Stimulated activated CD8-positive, alpha-beta memory T cell treated with anti-CD3 and anti-CD28 coated beads, Interleukin-4, amount 100 ng/mL, for 4 hours (primary cell): ENCODE measurements at places on chromosomes 11 and 22.

DNA sequence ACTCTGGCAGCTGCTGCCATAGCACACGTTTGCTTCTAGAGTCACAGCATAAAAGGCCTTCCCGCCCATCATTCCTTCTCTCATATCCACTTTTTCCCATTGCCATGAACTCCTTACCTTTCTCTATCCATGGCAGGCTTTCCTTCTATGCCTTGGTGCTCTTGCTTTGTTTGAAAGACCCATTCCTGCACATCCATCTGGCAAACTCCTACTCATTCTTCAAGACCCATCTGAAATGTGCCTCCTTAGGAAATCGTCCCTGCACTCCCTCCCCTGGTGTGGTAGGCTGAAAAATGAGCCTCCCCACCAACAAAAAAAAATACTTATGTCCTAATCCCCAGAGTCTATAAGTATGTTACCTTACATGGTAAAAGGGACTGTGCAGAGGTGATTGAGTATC lies 100.3 kb downstream of the TENM4 start:
- no peak for DNase-seq

DNA sequence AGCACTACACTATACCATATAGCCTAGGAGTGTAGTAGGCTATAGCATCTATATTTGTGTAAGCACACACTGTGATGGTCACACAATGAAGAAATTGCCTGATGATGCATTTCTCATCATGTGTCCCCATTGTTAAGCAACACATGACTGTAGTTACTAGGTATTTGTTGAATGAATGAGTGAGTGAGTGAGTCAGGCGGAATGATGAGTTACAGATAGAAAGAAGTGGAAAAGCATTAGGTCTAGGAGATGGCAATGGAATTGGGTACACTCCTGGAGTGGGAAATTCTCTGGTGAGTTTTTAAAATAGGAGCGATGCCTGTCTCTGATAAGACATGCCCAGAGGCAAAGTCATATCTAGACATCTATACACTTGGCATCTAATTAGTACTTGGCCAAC lies 160.5 kb upstream of the TBCEL start:
- DNase-seq, result no peak

DNA sequence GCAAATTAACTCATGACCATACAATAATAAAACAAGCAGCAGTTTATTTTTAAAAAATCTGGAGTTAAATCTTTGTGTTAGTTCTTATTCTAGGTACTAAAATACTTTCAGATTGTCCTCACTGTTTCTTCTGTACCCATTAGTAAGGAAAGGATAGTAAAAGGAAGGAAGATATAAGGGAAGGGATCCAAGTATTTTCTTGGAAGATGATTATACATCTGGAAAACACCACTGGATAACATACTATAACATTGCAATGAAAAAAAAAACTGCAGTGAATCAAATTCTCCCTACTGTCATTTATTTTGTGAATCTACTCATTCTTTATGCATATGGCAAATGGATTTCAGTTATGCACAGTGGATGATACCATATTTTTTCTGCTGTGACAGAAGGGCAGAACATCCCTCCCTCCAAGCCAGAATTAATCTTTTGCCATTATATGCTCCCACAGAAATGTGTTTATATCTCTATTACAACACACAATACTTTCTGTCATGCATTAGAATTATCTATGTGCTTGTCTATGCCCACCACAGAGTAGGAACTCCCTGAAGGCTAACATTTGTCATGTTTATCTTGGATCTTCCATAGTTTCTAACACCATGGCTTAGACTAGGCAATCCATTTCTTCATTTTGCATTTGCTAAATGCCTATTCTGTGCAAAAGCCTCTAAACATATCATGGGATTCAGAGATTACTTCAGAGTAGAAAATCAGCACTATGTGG lies 282.3 kb upstream of the CTSC start:
- no peak for DNase-seq

- DNase-seq, result no peak
Observed at GRCh38 chr11:17547932-17548331, 873 bp downstream of the OTOG start.

DNA sequence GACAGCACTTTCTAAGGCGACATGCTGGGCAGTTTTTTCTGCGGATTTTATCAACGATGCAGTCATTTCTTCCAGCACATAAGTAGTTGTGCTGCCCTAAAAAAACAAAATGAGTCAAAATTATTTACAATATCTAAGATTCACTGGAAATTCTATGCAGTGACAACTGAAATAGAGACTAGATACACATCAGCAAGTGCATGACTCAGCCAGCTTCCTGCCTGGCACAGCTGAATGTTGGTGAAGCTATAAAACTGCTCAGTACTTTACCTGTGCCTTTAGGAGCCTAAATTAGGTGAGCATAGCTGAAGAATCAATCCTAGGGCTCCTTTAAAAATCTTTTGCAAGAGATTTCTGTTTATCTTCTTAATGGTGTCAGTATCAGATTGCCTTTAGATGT lies 37.8 kb downstream of the PGR start:
- no peak for DNase-seq

- no peak for DNase-seq
Observed at GRCh38 chr11:44915621-44916020, 35.1 kb downstream of the TP53I11 start.

DNA sequence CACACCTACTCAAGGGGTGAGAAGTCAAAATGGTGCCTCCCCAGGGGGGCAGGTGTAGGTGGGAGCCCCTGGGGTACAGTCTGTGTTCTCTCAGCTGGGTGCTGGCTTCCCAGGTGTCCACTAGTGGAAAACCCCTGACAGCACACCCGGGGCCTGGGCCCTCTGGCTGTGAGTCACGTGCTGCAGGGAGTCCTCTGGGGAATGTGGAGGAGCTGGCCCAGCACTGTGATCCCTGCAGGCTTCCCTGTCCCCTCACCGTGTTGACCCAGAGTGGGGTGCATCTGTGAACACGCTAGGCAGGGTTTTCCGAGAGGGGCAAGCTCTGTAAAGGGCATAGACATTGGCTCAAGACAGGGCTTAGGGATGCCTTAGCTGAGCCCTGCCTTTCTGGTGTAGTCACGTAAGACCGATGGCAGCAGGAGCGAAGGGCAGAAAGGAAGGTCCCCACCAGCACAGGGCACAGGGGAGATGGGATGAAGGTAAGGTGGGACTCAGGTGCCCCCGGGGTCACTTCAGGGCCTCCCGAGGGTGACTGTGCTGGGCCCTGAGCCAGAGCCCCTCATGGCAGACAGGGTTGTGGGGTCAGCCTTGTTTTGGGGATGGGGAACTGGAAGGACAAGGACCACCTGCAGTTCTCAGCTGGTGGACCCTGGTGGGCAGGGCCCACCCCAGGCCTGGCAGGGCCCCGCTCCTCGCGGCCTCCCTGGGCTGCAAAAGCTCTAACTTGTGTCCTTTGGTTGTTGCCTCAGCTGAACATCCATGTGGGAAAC lies 14.1 kb downstream of the DERL3 start:
- no peak for DNase-seq

- DNase-seq, result no peak
Observed at GRCh38 chr11:73956876-73957653, 6.2 kb downstream of the DNAJB13 start.

DNA sequence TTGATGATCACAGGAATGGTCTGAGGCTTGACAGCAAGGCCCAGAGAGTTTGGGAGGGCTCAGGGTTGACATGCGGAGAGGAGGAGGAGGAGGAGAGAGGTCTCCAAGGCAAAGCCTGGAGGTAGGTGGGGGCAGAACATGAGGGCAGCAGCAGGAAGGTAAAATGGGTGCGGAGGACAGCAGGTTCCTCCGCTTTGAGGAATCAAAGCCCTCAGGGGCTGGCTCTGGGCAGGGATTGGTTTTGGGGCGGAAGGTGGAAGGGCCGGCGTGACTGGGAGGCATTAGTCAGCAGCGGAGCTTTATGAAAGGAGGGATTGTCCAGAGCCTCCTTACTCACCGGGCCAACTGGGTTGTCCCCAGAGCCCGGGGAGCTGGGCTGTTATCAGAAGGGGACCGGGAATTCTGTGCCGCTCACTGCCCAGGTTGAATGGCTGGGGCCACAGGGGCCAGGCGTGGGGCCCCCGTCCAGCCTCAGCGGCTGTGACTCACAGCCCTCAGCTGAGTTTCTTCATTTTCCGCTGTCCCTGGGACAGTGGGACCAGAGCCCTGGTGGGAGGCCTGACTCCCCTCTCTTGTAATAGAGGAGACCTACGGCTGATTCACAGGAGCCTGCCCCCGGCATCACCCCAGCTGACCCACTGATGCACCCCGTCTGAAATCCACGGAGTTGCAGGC lies 36.2 kb downstream of the LIF start:
- DNase-seq, result no peak

DNA sequence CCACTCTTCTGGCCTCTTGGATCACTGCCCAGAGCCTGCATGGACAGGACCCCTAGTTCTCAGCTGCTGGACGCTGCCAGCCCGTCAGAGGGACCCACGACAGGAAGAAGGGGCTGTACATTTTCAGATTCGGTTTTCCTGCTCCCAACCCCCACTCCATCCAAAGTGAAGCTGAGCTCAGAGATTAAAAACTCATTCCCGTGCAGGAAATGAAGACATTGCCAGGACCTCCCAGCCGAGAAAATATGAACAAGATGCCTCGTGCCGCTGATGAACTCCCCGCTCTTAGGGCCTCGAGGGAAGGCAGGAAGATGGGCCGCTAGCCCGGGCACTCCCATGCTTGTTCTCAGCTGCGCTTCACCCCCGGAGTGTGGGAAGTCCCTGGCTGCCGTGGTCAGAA lies 36.1 kb downstream of the RPUSD4 start:
- no peak for DNase-seq

- DNase-seq, result no peak
Observed at GRCh38 chr11:72482211-72482812, 48.0 kb upstream of the CLPB start.

- DNase-seq, result no peak
Observed at GRCh38 chr11:133127741-133128140, 404.6 kb downstream of the OPCML start.

DNA sequence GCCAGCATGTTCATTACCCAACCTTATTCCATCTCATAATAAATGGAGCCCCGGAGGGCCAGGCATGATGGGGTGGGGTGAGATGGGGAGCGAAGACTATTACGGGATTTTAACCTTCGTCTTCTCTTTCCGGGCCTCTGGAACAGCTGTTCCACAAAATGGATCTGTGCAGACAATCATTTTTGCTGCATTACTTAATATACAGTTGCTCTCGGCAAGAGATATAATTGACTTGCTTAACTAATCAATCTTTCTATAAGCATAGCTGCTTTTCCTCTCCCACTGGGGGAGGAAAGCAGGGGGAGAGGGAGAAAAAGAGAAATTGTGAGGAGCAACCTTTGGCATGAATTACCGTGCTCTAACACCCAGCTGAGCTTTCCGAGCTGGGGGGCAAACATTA lies 440.4 kb downstream of the BUD13 start:
- DNase-seq, result no peak

- DNase-seq, result no peak
Observed at GRCh38 chr11:20770414-20770946, 101.1 kb downstream of the NELL1 start.

GRCh38 chr11:8584082-8584481 lies 9.9 kb downstream of the STK33 start:
- DNase-seq, result no peak

DNA sequence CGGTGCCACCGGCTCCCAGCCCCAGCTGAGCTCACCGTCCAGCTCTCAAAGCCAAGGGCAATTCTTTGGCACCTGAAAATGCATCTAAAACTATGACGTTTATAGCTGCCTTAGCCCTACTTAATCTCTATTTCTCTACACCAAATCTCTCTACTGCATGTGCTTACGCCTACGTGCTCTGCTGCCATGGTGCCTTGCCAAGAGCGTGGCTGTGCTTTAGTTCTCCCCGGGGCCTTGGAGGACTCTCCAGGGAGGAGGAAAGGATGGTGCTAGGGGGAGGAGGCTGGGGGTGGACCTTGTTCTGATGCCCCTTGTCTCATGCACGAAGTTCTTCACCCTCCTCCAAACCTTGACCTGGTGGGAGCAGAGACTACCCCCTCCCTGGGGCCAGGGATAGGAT lies 9.0 kb upstream of the BID start:
- DNase-seq, result no peak

GRCh38 chr22:49297286-49297870 lies 530.3 kb downstream of the BRD1 start:
- DNase-seq, result no peak

- no peak for DNase-seq
Observed at GRCh38 chr11:77381729-77382665, 80.5 kb upstream of the GDPD4 start.

DNA sequence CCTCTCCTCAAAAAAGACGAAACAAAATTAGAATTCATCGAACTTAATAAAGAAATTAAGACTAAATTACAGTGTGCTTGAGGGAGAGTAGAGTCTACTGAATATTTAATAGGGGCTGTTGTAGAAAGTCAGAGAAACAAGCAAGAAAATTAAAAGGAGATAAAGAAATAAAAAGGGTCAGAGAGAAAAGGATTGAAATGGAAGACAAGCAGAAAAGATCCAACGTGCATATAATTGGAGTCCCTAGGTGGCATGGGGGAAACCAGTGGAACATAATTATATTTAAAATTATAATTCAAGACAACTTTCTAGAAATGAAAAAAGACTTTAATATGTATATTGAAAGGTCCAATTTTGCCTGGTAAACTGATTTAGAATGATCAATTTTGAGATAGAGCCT lies 74.3 kb downstream of the ACER3 start:
- DNase-seq, result no peak

DNA sequence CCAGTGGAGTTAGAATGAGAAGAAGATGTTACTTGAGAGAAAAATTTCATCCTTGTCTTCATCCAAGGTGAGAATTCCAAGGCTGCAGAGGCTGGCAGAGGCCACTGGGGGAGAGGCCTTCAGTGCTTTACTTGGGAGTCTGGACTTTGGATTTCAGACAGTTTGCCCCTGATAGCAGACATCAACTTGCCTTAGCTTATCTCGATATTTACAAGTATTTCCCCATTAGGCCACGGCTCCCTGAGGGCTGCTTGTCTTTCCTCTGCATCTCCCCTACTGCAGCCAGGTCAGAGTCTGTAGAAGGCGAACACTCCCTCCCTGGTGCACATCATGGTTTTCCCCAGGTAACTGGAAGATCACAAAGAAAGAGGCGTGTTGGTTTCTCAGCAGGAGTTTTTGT lies 29.9 kb upstream of the BSX start:
- no peak for DNase-seq

- no peak for DNase-seq
Observed at GRCh38 chr11:92969634-92970347, at the start of gene MTNR1B. TSS of gene MTNR1B (plus strand) at chr11:92969651. CDS start at chr11:92969726, 75 bp downstream.

- no peak for DNase-seq
Observed at GRCh38 chr22:35542939-35543516, 2.4 kb downstream of the RASD2 start.

DNA sequence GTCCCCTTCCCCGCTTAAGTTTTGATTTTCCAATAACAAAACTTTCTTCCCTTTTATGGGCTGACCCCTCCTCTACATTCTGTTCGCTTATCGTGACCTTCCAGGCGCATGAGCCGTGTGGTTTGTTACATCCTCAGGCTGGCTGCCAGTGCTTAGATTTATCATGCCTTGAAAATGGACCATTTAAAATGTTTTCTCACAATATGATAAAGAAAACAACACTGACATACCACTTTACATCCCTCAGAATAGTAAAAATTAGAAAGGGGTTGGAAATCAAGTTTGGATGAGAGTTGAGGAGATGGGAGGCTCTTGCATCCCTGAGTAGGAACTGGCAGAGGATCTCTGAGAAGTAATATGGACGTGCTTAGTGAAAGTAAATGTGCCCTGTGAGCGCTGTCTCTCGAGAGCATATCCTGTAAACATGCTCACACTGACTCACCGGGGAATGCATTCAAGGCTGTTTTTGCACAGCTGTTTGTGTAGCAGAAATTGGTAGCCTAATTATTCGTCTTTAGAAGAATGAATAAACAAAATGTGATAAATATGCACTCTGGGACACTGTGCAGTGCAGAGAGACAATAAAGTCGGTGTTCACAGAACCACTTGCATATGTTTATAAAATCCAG lies 17.1 kb upstream of the TOLLIP start:
- no peak for DNase-seq
